Brain (organoid and tissue), 16 donors: ENCODE measurements at places on chromosomes 3 and 15.

DNA sequence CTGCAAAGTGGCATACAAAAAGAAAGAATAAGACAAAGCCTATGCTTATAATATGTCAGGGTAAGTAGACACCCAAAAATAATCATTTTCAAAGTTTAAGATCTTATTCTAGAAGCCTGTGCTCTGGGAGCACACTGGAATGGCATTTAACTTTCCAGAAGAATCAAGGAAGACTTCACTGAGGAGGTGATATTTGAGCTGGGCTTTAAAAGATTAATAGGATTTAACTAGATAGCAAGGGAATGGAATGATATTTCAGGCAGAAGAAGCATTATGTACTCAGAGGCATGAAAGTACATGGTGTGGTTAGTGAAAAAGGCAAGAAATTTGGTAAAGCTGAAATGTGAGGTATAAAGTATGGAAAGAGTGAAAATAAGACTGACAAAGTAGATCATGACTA, 106.8 kb downstream of the ZBTB20 start:
- no peak for DNase-seq

DNA sequence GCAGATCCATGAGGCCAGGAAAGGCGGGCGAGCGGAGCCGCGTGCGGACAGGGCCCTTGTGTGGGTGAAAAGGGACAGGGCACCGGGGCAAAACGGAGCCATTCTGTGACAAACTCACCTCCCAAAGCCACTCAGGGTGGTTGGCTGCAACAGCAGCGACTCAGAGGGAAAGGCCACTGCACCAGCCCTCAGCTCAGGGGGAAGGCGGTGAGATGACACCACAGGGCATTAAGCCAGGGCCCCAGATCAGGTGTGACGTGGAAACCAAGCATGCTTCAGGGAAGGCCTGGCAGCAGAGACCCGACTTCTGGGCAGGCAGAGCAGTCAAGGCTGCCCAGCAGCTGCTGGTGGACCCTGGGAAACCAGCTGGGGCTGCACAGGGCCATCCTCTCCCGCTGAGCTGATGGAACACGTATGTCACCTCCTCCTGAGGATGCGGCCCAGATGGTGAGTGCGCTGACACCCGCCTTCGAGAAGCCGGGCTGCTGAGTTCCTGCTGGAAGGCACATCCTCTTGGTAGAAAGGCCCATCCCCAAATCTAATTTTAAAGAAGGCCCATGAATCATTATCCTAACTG, 82.3 kb downstream of the CHSY1 start:
- no peak for DNase-seq

GRCh38 chr3:170768334-170768801, 101.6 kb downstream of the RPL22L1 start:
- DNase-seq: no peak

GRCh38 chr3:163315786-163316185, 1762.5 kb downstream of the SI start:
- DNase-seq: no peak
